Activated CD8-positive, alpha-beta memory T cell treated with anti-CD3 and anti-CD28 coated beads, Interleukin-2, amount 50 U/mL, for 48 hours (primary cell): ENCODE measurements at places on chromosomes 2 and 18.
A peak's percentile ranks its signal among the peaks of the same experiment; 100 is the strongest.

DNA sequence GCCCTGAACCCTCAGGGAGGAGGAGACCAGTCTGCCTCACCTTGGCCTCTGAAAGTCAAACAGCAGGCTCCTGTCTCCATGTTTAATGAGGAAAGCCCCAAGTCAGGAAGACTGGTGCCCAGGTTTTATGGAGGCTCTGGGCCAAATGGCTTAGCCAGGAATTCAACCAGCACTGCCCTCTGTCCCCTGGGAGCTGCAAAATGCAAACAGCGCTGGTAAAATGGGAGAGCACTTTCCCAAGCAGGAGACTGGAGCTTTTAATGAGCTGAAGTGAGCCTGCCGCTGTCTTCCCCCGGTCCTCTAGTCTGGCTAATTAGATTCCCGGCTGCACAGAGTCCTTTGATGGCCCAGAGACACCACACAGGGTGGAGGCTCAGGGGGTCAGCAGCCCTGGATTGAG is 276.0 kb upstream of the TRIB2 start:
- no peak for DNase-seq

DNA sequence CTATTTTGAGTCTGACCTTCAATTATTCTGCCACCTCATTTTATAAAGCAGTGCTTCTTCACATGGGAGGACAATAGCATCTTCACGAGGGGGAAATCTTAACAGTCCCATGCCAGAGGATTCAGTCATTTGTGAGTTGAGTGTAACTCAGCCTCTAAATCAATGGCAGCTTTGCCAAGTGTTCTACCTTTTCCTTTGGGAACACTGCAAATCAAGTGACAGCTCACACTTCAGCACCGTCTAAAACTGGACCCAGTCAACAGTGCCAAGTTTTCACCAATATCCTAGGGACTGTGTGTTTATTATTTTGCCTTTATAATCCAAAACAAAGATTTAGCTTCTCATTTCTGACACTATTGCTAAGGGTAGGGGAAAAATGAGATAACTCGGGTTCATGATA is 133.6 kb downstream of the FIGN start:
- no peak for DNase-seq

DNA sequence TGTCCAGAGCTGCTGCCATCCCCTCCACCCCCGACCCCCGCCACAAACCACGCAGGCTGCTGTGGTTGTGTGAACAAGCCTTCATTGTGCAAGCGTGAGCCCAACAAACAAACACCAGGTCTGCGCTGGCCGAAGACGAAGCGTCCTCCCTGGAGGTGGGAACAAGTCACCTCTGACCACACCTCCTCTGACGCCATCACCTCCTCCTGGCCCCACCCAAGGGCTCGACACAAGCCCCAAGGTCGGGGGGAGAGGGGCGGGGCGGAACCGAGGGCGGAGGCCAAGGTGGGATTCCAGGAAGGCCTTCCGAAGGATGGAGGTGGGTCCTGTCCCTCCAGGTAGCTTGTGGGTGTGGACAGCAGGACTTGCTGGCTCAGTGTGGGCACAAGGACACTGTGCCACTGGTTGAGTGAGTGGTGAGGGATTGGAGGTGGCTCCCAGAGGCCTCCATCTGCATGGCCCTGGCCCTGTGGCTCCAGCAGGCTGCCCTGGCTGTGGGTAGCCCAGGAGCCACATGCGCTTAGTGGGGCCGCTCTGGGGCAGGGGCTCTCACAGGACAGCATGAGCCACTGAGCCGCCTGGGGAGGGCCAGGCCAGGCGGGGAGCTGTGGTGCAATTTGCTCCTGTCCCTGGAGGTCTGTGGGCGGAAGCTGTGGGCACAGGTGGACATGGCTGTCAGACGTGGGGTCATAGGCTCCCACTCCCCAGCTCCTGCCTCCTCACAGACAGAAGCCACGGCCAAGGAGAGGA is 7.4 kb upstream of the GPR17 start:
- no peak for DNase-seq

DNA sequence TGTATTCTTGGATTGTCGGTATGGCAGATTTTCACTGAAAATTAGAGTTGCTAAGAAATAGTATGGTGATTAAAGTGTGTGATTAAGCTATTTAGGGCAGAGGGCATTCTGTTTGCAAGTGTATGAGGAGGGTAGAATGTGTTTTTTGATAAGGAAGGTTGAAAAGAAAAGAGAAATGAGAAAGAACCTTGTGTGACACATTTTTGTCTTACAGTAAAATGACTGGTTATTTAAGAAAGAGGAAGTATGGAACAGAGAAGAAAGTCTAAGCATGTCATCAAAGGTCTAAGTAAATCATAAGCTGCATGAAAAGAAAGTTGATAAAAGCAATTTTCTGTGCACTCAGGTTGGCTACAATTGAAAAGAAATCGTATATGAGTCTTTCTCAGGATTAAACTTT is 5.2 kb upstream of the RSAD2 start:
- DNase-seq: no peak

- no peak for DNase-seq
Measured at GRCh38 chr2:100404411-100404810, 13.1 kb downstream of the CHST10 start.

GRCh38 chr2:201116115-201116958 is at the start of gene CFLAR:
TSS of gene CFLAR (plus strand) at chr2:201116164. CDS start at chr2:201129866, 13,702 bp downstream.
- DNase-seq: peak; percentile 91

GRCh38 chr2:196290569-196290968 is 119.2 kb upstream of the STK17B start:
- no peak for DNase-seq

DNA sequence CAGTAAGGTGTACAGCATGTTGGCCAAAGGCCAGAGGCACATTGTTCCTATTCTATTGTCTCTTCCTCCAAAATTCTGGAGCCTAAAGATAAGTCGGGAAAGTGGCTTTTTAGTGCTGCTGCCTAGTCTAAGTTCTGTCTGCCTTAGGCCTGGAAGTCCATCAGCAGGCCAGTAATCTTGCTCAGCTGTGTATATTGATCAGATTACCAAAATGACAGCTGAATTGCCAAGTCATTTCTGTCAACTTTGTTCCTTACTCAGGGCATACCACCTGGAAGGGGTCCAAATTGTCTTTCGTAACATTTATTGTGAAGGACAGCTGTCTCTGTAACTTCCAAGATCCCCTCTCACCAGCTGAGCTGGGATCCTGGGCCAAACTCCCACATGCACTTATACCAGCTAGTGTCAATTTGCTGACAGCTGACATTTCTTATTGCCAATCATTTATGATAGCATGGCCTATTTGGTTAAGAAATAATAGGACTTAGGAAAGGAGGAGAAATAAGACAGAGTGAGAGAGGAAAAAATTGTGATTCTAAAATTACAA is 116.8 kb upstream of the FSHR start:
- no peak for DNase-seq

- no peak for DNase-seq
Measured at GRCh38 chr18:22427822-22428549, 10.3 kb upstream of the CTAGE1 start.

- no peak for DNase-seq
Measured at GRCh38 chr2:14535156-14535555, 97.4 kb upstream of the LRATD1 start.

GRCh38 chr2:70797506-70797905 is 7.1 kb upstream of the FIGLA start:
- DNase-seq: no peak
